GM20000 (cell line): ENCODE measurements at places on chromosomes 6 and 20.

DNA sequence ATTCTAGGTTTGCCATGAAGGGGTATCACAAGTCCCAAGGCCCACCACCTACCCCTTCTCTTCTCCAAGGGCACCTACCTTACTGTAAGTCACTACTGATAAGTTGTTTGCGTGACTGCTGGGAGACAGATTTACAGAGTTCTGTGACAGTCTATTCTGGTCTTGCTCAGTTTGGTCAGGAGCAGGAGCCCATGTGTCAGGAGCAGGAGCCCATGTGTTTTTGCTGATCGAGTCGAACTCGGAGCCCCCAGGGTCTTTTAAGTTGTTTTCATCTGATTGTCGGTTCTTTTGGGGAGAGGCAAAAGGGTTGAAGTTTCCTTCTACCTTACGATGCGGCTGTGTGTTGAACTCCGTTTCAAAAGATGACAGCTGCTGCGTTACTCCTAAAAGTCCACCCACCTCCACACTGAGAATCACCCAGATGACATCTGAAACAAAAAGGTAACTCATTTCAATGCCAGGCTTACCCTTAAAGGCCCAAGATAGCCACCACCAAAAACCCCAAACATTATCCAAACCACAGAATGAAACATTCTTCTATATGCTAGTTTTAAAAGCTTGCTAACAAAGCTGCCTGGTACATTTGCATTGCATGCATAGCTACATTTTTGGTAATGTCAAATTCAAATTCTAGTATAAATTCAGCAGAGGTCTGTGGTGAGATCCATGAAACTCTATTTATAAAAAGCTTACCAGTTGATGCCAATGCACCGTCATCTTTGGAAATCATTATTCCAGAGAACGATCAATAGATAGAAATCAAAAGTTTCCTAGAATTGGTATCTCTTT is 50.5 kb upstream of the SPDEF start:
- no peak for DNase-seq

DNA sequence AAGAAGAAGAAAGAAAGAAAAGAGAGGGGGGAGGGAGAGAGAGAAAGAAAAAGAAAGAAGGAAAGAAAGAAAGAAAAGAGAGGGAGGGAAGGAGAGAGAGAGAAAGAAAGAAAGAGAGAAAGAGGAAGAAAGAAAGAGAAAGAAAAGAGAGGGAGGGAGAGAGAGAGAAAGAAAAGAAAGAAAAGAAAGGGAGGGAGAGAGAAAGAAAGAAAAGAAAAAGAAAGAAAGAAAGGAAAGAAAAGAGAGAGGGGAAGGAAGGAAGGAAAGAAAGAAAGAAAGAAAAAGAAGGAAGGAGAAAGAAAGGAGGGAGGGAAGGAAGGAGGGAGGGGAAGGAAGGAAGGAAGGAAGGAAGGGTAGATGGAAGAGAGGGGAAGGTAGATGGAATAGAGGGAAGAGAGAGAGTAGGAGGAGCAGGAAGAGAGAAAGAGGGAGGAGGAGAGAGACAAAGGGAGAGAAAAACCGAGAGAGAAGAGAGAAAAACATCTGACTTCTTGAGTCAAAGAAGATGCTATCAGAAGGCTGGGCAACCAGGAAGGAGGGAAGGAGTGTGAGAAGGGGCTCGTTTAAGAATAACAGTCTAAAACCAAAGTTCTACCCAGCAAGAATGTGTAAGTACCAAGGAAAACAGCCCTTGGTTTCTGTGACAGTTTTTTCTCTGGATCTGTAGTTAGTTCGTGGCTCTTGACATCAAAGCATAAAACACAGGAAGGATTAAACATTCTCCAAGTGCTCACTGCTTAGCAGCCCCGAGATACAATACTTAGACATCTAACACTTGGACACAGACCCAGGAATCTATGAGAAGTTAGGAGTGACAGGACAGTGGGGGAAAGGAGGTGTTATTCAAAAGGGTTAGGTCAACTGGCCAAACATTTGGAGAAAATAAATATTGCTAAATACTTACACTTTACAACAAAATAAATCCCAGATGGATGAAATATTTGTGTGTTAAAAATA is 131.9 kb upstream of the STMND1 start:
- no peak for DNase-seq

GRCh38 chr6:168374051-168374502 is 54.5 kb upstream of the DACT2 start:
- no peak for DNase-seq

- no peak for DNase-seq
Observed at GRCh38 chr20:44145131-44145775, 41.7 kb downstream of the JPH2 start.

GRCh38 chr6:160917572-160917971 is 74.0 kb upstream of the MAP3K4 start:
- no peak for DNase-seq

DNA sequence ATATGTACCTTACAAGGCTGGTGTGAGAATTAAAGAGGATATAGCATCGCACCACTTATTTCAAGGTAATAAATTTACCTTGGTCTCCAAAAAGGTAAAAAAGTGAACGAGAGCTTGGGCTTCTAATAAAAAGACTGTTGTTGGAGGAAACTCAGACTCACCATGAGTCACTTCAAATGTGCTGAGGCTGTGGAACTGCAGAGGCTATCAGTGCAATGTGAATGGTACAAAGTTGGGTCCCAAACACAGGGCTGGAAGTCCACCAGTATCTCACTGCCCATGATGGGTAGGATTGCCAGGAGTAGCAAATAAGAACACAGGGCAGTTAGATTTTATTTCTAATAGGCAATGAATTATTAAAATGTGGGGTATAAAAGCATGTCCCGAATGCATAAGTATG is 200.6 kb downstream of the MAFB start:
- DNase-seq = no peak

DNA sequence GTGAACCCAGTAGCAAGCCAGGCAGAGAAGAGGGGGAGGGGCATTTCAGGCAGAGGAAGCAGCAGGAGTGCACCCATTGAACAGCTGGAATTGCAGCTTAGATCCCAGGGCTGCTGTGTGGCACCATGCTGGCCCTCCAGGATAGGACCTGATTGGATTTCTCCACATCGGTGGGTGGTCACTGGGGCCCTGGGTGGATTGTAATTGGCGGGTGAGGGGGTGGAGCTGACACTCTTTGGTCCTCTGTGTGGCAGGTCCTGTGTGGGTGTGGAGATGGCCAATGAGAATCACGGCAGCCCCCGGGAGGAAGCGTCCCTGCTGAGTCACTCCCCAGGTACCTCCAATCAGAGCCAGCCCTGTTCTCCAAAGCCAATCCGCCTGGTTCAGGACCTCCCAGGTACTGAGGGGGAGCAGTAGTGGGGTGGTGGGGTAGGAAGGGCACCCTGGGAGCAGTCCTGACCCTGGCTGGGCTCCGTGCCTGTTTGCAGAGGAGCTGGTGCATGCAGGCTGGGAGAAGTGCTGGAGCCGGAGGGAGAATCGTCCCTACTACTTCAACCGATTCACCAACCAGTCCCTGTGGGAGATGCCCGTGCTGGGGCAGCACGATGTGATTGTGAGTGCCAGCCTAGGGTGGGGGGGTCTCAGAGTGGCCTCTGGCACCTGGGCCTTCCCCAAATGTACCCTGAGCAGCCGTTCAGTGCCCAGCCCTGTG is 4.4 kb downstream of the PCIF1 start:
- peak; percentile 4 for DNase-seq

- DNase-seq = no peak
Observed at GRCh38 chr6:16006681-16007080, 122.2 kb upstream of the MYLIP start.

DNA sequence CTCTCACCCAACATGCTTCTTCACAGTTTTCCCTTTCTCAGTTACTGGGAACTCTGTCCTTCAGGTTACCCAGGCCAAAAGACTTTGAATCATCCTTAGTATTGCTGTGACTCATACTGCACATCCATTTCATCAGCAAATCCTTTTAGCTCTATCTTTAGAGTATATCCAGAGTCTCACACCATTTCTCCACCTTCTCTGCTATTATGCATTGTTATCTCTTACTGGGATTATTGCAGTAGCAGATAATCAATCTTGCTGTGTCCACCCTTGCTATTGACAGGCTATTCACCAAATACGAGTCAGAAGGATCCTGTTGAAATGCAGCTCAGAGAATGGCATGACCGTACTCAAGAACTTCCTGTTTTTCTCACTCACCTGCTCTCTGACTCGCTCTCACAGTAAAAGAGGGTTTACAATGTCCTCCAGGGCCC is 57.3 kb downstream of the BCKDHB start:
- peak; percentile 12 for DNase-seq

GRCh38 chr20:40497899-40498691 is 190.9 kb downstream of the MAFB start:
- no peak for DNase-seq

GRCh38 chr6:135703007-135703406 is 148.5 kb upstream of the PDE7B start:
- DNase-seq = no peak

GRCh38 chr6:81638366-81638765 is 114.1 kb downstream of the TENT5A start:
- no peak for DNase-seq

- no peak for DNase-seq
Observed at GRCh38 chr6:83270971-83271719, 78.0 kb downstream of the RWDD2A start.

DNA sequence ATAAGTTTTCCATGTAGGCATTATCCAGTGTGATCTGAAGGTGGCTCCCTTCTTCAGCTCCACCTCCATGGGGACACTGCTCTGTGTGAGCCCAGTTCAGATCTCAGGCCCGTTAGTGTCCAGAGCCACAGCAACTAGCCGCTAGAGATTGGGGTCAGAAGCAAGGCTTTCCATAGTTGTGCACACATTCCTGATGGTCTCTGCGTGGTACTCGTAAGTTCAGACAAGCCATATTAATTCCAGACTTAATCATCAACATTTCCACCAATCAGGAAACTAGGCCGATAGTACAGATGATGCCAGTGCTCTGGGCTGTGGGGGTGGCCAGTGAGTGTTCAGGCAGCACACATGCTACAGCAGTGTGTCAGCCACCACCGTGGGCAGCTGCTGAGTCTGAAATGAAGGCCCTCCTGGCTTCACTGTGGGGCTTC is 17.5 kb upstream of the SYNCRIP start:
- DNase-seq = no peak

DNA sequence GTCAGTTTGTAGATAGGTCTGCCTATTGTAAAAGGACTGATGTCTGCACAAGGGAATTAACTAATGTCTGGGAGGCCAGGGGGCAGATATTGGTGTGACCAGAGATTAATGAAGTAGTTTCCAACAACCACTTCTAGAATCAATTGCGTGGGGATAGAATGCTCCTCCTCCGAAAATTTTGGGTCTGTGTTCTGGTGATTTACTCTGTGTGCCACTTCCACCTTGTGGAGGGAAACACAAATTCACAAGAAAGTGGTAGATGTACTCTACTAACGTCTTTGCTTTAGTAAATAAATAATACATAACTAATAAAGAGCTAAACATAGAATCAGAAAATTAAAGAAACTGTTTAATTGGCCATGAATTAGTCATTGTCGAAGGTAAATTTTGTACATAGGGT is 25.5 kb downstream of the TMEM14A start:
- DNase-seq = no peak

DNA sequence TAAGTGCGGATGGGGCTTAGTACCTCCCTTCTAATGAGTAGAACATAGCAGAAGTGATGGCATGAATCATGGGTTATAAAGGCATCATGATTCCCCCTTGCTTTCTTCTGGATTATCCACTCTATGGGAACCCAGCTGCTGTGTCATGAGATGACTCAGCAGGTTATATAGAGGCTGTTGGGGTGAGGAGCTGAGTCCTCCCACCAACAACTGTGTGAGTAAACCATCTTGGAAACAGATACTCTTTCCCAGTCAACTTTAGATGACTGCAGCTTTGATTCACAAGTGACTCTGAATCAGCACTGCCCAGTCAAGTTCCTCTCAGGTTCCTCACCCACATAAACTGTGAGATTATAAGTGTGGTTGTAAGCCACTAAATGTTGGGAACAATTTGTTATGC is 46.3 kb downstream of the FAM83B start:
- DNase-seq = no peak

DNA sequence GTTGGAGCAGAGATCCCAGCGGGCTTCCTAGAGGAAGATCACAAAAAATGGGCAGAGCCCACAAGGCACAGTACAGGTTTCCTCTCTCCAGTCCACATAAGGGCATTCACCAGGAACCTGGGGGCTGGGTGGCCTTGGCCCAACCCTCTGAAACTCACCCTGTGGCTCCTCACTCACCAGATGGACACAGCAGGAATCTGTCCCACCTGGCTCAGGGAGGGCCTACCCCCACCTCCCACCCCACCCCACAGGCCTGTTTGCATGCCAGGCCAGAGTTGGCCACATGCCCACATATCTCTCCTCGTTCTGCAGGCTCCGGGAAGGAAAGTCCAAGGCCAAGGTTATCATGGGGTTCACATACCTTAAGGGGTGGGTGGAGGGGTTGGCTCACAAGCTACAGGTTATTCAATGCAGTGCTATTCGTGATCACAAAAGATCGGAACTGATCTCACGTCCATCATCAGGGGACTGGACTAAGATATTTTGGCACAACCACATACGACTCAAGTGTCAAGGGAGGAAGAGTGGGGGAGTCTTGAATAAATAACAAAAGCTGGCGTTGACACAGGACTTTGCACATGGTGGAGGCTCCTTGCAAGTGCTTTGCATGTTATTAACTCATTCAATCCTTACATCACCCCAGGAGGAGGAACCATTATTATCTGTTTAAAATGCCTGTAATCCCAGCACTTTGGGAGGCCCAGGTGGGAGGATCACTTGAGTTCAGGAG is 13.0 kb downstream of the RIPOR3 start:
- DNase-seq = no peak

- no peak for DNase-seq
Observed at GRCh38 chr6:13682346-13682745, 29.3 kb downstream of the RANBP9 start.

- no peak for DNase-seq
Observed at GRCh38 chr6:159180001-159180400, 10.8 kb downstream of the FNDC1 start.
